ENCODE measurements at places on chromosomes 3 and 15.

DNA sequence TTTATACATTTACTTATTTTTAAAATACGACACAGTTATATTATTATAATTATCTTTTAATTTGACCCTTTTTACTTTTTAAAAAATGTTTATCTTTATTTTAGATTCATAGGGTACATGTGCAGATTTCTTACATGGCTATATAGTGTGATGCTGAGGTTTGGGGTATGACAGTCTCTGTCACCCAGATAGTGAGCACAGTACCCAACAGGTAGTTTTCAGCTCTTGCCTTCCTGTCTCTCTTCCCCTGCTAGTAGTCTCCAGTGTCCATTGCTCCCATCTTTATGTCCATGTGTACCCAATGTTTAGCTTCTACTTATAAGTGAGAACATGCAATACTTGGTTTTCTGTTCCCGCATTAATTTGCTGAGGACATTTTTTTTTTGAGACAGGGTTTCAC lies 21.8 kb upstream of the KCNMB2 start:
- DNase-seq, result no peak

- DNase-seq, result no peak
Measured at GRCh38 chr15:48541341-48542278, 103.9 kb downstream of the FBN1 start.

DNA sequence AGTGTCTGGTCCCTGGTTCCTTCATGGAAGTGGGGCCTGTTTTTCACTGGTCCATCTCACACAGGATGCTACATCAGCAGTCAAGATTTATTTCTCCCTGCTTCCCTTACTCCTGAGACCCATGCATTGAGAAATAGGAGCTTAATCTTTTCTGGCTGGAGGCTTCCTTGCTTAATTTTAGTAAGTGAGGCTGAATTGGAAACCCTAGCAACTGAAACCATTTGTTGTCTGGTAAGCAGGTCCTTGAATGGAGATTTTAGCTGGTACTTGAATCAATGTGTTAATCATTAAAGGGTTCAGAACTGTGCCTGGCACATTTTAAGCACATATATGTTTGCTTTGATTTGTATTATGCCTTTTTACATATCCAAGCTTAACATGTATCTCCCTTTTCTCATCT lies 20.2 kb upstream of the MEF2A start:
- DNase-seq, result no peak

DNA sequence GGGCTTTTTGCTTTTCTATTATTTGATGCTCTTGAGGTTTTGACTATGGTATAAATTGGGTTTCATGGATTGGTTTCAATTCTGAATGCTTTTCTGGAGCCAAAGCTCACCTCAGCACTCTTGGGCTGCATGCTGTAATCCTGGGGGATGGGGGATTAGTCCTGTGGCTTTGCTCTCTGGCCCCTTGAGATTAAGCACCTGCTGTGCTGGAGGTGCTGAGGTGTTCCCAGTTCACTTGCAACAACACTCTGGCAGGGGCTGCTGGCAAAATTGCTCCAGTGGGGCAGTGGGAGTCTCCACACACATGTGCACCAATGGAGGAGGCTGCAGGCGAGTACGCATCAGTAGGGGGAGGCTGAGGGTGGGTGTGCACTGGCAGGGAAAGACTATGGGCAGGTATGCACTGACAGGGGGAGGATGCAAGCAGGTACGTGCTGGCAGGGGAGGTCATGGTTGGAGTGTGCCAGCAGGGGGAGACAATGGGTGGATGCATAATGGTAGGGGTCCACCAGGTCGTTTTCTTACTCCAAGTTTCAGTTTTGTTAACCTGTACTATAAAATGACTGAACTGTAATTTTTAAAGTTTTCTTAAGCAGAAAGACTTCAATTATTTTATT lies 489.2 kb downstream of the FGF12 start:
- DNase-seq, result no peak

DNA sequence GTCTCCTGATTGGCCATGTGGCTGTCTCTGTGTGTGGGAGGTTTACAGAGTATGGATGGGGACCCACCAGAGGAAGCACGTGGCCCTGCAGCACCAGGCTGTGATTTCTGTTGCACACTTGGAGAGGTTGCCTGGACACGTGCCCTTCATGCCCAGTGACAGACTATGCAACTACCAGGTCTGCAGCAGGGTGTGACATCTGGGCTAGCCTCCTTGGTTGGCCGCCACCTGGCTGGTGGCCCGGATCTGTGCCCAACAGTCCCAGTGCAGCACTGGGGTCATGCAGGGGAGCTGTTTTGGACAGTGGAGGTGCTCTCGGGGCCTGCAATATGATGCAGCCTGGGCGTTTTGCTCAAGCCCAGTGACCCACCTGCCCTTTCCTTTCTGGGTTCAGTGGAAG lies 212.5 kb downstream of the UBE3A start:
- DNase-seq, result no peak

- no peak for DNase-seq
Measured at GRCh38 chr15:70480196-70480856, 283.0 kb downstream of the UACA start.

- no peak for DNase-seq
Measured at GRCh38 chr3:69536306-69537020, 150.6 kb upstream of the FRMD4B start.

GRCh38 chr15:38707802-38708671 lies 143.4 kb upstream of the RASGRP1 start:
- no peak for DNase-seq

DNA sequence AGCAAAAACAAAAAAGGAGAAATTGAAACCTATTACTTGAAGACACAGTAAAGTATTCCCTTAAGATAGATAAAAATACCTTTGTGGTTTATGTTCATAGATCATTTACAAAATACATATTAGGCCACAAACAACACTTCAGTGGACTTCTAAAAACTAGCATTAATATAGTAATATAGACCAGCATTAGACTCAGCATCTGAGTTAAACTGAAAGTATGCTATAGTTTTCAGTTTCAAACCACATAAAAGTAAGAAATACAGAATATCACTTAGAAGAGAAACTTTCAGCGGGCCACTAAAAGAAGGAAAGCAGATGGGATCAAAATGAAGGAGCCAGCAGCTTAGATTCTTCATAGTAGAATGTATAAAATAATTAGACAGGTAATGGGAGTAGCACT lies 86.6 kb downstream of the MSL2 start:
- DNase-seq, result no peak
